ENCODE measurements at places on chromosomes 1 and 21. TPM values are rescaled to one million over a fixed set of nuclear protein-coding genes. Genes with fewer than 3 reads are reported as not detected.

CD84 gene
- total RNA-seq: not detected

DNA sequence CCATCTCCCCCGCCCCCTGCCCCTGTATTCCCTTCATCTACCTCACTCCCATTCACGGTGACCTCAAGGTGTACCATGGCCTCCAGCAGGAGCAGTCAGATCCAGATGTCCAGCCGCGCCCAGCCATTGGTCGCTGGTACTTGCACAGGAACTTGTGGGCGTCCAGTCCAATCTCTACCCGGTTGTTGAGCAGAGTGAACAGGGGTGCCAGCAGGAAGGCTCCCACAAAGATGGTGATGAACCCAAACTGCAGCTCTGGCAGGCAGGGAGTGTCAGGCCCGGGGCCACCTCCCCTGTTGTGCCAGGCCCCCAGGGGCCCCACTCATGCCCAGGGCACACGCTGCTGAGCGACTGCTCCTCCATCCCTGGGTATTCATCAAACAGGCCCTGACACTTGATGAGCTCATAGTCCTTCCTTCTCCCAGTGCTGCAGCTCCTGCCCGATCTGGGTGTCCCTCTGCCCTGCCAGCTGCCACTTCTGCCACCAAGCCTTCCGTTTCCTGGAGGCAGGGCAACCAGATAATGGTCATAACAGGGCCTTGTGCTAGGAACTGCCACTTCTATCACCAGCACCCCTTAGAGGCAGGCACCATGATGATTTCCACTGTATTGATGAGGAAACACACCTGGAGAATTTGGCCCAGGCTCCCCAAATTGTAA is 5.7 kb upstream of the ARHGEF19 start:
- no peak for DNase-seq

- DNase-seq: no peak
These were observed 12.8 kb downstream of the RGL1 start for GRCh38 chr1:183817576-183818288.

- DNase-seq: no peak
These were observed 72.1 kb downstream of the GPR52 start for GRCh38 chr1:174519844-174520243.
